Activated naive CD8-positive, alpha-beta T cell treated with anti-CD3 and anti-CD28 coated beads, Interleukin-2, amount 50 U/mL, for 16 hours (primary cell): ENCODE measurements at places on chromosomes 16 and 17.

DNA sequence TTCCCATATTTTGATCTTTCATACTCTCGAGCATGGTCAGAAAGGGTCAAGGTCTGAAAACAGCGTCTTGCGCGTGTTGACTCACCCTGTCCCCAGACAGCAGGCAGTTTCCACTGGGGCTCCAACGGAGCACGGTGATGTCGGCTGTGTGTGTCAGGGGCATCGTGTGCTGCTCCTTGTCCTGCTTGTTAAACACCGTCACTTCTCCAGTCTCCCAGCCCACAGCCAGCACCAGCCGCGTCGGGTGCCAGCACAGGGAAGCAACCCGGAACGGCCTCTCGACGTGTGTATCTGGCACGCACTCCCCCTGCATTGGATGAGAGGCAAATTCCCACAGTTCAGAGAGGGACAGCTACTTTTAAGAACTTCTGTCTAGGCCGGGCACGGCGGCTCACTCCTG is 9.6 kb downstream of the IFT140 start:
- no peak for DNase-seq

GRCh38 chr17:13765701-13766100 is 164.0 kb upstream of the HS3ST3A1 start:
- DNase-seq: no peak

DNA sequence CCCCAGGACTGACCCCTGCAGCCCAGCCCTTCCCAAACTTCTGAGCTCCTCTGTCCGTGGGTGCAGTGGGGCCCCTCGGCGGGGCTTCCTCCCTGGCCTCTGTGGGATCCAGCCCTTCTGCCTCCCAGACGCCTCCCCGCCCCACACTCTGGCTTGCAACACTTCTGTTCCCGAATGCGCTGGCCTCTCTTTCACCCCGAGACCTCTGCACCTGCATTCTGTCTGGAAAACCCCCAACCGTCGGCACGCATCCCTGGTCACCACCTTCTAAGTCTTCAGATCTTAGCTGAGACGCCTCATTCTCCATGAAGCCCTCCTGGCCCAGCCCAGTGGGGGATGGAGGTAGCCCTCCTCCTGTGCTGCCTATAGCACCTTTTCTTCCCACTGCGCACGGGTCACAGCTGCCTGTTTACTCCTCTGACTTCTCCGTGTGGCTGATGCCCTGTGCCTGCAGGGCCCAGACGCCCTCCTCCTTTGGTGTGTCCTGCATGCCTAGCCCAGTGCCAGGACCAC is 26.4 kb downstream of the TMEM235 start:
- DNase-seq: no peak

GRCh38 chr16:19879241-19879792 is 5.3 kb downstream of the GPRC5B start:
- no peak for DNase-seq

DNA sequence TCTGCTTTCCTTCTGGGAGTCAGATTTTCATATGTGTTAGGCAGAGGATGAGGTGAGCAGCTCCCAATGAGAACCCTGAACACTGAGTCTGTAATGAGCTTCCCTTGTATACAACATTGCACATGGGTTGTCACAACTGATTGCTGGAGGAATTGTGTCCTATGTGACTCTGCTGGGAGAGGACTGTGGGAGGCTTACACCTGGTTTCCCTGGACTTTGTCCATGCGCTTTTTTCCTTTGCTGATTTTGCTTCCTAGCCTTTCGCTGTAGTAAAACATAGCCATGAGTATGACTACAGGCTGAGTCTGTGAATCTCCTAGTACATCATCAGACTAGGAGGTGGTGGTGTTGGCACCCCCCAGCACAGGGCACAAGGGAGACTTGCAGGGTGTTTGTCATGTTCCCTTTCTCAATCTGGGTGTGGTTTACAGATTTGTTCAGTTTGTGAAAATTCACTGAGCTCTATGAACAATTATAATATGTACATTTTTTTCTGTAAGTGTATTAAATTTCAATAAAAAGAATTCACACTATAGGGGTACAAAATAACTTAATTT is 1.7 kb upstream of the PLK1 start:
- DNase-seq: no peak

DNA sequence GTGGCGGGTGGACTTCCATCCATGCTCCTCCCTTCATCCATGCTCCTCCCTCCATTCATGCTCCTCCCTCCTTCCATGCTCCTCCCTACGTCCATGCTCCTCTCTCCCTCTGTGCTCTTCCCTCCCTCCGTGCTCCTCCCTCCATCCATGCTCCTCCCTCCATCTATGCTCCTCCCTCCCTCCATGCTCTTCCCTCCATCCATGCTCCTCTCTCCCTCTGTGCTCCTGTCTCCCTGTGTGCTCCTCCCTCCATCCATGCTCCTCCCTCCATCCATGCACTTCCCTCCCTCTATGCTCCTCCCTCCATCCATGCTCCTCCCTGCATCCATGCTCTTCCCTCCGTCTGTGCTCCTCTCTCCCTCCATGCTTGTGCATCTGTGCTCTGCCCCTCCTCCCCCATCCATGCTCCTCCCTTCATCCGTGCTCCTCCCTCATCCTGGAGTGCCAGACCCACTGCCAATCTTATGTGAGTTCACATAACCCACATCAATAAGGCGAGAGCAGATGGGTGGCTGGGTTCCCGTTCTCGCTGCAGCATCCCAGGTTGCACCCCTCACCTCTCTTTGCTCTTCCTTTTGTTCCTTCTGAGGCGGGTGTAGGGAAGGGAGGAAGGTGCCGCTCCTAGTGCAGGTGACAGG is 22.8 kb downstream of the KSR1 start:
- DNase-seq: no peak

- no peak for DNase-seq
Observed at GRCh38 chr17:50676065-50676975, 31.4 kb downstream of the ANKRD40 start.

- DNase-seq: no peak
Observed at GRCh38 chr16:89330177-89330856, 112.8 kb downstream of the ZNF778 start.

DNA sequence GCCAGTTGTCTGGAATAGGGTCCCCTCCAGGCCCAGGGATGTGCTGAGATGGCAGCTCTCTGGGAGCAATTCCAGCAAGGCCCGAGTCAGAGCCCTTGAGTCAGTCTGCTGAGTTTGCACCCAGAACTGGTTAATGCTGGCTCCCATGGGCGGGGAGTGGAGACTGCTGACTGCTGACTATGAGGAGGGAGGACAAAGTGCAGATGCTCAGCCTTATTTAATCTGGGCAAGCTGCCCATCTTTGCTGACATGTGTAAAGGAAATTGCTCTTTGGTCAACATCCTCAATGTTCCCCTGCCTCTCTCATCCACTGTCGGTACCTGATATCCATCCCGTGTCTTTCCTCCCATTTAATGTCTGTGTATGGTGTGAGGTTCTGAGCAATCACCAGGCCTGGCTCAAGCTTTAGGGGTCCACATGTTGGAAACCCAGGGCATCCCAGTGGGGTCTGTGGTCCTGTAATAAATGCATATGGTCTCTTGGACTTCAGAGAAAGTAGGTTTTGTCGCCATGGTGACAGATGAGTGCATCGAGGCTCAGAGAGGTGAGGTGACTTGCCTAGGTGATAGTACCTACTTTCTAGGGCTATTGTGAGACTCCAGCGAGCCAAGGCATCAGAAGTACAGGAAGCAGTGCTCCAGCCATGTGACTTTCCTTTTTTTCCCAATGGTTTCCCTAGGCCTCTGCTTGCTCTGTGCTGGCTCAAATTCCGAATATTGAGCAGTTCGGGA is 20.0 kb upstream of the RNF135 start:
- no peak for DNase-seq

- DNase-seq: no peak
Observed at GRCh38 chr16:23788685-23789084, 33.9 kb downstream of the CHP2 start.

GRCh38 chr16:76900285-76901263 is 290.4 kb upstream of the MON1B start:
- no peak for DNase-seq

GRCh38 chr16:75398333-75398732 is 35.0 kb downstream of the CFDP1 start:
- DNase-seq: no peak

GRCh38 chr16:9275377-9275776 is 183.9 kb downstream of the HAPSTR1 start:
- no peak for DNase-seq

- no peak for DNase-seq
Observed at GRCh38 chr17:49525831-49526741, 31.0 kb downstream of the NGFR start.
